ENCODE measurements at places on chromosomes 1 and 21. TPM values are rescaled to one million over a fixed set of nuclear protein-coding genes. Genes with fewer than 3 reads are reported as not detected.

- DNase-seq: no peak
Measured at GRCh38 chr1:117959364-117959763, 29.8 kb downstream of the WDR3 start.

GRCh38 chr1:55720261-55720660, 505.1 kb upstream of the USP24 start:
- no peak for DNase-seq

The TDRD5 gene
- total RNA-seq: 1.3 TPM

DNA sequence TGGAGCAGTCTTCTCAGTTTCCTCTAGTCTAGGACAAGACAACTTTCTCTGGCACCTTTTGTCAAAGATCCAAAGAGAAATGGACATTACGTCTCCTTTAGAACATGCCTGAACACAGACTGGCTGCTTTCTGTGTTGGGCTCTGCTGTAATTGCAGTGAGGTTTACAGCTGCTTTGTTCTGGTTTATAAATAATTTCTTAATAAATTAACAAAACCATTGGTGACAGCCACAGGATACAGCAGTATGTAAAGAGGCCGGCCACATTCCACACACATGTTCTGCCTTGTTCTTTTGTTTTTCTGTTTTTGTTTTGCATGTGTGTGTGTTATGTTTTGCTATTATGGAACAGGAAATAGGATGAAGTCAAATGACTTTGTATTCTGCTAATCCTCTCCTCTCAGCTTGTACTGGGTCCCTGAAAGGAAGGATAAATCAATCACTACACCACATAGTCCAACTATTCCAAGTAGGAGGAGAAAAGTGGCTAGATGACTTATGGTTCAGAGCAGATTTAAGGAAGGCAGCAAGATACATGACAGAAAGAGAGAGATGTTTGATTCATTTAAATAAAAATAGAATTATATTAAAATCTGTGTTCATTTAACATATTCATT, 161.5 kb upstream of the ESRRG start:
- no peak for DNase-seq

- DNase-seq: no peak
Measured at GRCh38 chr1:88043834-88044233, 640.2 kb upstream of the PKN2 start.

GRCh38 chr1:168921629-168922028, 184.9 kb upstream of the ATP1B1 start:
- DNase-seq: no peak

The WNT4 gene
- 1.4 TPM for total RNA-seq

The CHODL gene
- 0.73 TPM for total RNA-seq

DNA sequence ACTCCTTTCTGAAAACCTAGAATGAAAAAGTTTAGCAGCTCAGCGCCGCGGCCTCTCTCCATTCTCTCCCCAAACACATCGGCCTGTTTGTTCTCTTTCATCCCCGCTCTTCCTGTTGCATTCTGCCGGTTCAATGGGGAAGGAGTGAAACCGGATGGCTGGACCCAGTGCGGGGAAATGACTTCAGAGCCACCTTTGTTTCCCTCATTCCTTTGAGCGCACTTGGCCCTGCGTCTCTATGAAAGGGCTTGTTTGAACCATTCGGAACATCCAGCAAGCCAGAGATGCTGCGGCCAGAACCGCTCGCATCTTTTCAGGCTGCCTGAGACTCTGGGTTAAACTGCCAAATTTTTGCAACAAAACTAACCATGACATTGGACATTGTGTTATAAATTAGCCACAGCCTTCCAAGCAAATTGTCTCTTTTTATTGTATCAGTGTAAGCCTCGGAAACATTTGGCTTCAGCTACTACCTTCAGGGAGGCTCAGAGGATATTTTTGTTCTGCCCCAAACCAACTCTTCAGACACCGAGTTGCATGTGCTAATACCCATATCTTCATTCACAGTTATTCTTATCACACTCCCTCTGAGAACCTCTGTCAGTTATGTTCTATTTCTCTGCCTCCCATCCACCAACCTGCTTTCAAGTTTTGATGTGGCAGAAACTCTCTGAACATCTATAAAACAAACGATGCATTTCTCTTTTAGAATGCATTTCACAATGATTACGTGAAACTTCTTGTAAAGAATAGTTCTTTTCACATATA, 5.1 kb upstream of the OLIG1 start:
- no peak for DNase-seq

DNA sequence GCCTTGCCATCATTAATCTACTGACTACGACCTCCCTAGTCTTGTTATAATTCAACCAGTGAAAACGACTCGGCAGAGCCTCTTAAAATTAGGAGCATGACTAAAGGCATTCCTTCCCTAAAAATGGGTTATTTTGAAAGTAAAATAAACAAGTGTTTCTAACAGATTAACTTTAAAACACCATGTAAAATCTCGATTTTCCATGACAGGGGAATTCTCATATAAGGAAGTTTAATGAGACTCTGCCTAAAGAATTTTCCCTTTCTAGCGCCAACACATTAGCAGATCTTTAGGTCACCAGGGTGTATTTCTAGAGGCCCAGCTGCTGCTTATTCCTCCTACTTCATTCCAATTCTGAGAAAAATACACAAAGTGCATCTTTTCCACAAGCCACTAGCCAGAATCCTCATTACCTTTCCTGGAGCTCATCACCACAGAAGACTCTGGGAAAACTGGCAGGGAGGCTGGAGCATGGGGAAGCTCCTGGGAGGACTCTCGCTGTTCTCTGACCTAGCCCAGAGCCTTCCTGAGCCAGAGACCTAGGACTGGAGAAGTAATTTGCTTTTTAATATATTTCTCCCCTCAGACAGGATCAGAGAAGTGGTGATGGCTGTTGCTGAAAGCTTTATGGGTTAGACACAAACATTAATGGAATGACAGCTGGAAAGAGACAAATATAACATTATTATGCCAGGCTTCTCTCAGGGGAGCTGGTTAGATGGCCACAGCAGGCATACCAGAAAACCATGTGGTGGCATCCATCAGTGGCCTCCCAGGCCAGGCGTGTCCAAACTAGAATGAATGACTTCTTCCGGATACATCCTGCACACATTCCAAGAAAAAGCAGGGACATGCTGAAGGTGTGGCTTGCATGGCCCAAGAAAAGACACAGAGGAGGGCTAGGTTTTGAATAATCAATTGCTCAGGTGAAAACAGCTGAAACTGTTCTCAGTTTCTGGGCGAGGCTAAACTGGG, 63.6 kb upstream of the CTTNBP2NL start:
- no peak for DNase-seq

GRCh38 chr1:180542838-180543145, 16.0 kb upstream of the OVAAL start:
- DNase-seq: no peak

GRCh38 chr1:186179231-186179630, 195.8 kb downstream of the TPR start:
- no peak for DNase-seq

GRCh38 chr1:212207822-212208520, 77.2 kb upstream of the PPP2R5A start:
- no peak for DNase-seq

The F11R gene
- 159 TPM for total RNA-seq

DNA sequence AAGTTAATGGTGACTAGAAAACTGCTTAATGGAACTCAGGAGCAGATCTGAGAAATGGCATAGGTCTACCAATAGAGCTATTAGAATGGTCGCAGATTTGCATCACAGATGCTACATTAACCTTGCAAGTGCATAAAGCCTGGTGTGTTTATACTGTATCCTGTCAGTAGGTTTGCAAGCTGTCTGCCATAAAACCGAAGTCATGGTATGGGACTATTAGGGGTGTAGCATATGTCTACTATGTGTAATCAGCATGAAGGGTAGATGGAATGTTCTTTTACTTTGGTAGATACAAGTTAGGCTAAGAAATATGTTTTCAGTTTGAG, 574.2 kb upstream of the ADGRL2 start:
- DNase-seq: no peak

GRCh38 chr1:245493029-245493428, 338.2 kb downstream of the KIF26B start:
- DNase-seq: no peak

DNA sequence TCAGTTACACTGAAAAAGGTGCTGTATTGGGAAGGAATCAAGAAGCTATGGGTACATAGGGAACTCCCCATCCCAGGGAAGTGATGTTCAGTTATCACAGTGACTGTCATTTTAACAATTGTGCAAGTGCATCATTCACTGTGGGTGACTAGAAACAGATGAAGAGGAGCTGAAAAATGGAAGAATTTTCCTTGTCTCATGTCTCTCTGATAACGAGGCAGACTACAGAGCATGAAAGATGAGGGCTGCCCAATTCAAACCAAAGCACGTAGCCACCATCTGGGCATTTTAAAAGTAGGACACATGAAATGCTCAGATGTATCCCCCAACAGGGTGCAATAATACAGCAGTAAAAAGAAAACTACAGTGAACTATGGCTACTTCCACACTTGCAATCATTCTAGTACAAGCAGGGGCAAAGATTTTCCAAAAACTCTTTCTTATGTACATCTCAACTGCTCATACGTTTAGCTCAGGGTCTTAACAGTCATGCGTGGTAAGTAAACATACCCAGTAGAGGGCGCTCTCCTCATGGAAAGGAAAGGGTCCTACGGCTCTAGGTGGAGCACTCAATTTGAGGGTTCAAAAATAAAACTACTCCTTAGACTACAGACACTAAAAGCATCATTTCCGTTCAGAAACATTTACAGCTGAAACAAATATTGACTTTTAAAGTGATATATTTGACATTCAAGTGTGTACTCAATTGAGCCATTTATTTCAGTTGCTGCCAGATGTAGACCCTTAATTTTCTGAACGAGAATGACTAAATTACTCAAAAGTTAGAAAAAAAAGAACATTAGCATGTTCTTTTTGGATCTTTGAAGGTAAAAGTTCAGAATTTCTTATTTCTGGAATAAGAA, 143.2 kb downstream of the KCTD3 start:
- DNase-seq: peak; percentile 51

DNA sequence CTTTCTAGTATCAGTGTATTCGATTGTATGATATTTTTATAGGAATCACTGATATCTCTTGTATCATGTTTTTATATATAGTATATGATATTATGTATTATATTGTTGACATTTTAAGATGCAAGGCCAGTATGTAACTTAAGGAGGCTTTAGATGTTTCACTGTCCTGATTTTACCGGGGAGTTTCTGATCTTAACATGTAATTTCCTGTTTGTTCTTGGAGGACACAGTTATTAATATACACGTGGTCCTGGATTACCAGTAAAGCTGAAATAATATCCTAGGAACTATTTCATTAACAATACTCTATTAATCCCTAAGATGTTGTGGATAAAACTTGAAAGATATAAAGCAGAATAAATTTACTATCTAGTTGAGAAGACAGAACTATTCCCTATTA, 19.5 kb downstream of the SDCCAG8 start:
- no peak for DNase-seq

The PCBP3 gene
- 6.3 TPM for total RNA-seq

The SYTL1 gene
- total RNA-seq: 6.4 TPM

- no peak for DNase-seq
Measured at GRCh38 chr1:202113690-202114300, 8.9 kb upstream of the GPR37L1 start.

The ALX3 gene
- not detected for total RNA-seq
